NCI-H2029 treated with DMSO at 0.1 percent for 48 hours (cell line): ENCODE measurements at places on chromosomes 16 and 17.

GRCh38 chr17:16072031-16072430 is 72.4 kb downstream of the TTC19 start:
- DNase-seq: no peak

- DNase-seq: no peak
These were observed 78.3 kb downstream of the IRX3 start for GRCh38 chr16:54208237-54208636.

DNA sequence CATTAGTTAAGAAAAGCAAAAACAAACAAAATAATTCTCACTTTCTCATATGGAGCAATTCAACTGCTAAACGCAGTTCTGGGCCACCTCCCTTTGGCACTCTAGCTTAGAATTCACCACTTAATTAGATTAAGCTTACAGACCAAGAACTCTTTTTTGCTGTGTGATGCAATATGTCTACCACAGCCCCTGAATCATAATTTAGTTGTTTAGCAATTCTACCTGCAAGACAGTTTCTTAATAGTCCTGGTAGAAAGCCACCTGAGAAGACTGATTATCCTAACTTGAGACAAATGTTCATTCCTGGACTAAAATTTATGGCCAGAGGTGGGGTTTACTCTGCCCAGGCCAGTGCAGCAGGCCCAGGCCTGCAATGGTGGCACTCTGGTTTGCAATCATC is 205.9 kb downstream of the HS3ST3A1 start:
- no peak for DNase-seq

- DNase-seq: no peak
These were observed 9.6 kb upstream of the APPBP2 start for GRCh38 chr17:60535382-60536279.

- no peak for DNase-seq
These were observed 2.0 kb upstream of the GGNBP2 start for GRCh38 chr17:36542755-36543154.

- DNase-seq: no peak
These were observed 362.6 kb downstream of the CNTNAP4 start for GRCh38 chr16:76639685-76640289.

GRCh38 chr17:2776589-2777241 is 19.5 kb upstream of the RAP1GAP2 start:
- DNase-seq: no peak

DNA sequence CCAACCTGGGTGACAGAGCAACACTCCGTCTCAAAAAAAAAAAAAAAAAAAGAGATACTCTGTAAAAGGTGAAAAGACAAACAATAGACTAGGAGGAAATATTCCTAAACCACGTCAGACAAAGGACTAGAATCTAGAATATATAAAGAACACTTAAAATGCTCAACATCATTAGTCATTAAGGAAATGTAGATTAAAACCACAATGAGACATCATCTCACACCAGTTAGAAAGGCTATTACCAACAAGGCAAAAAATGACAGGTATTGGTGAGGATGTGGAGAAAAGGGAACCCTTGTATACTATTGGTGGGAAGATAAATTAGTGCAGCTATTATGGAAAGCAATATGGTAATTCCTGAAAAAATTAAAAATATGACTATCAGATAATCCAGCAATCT is 903.1 kb upstream of the SOX9 start:
- DNase-seq: no peak

- no peak for DNase-seq
These were observed 3.6 kb upstream of the HS3ST3B1 start for GRCh38 chr17:14297161-14297851.

GRCh38 chr17:9209347-9209746 is 188.0 kb downstream of the NTN1 start:
- DNase-seq: no peak

DNA sequence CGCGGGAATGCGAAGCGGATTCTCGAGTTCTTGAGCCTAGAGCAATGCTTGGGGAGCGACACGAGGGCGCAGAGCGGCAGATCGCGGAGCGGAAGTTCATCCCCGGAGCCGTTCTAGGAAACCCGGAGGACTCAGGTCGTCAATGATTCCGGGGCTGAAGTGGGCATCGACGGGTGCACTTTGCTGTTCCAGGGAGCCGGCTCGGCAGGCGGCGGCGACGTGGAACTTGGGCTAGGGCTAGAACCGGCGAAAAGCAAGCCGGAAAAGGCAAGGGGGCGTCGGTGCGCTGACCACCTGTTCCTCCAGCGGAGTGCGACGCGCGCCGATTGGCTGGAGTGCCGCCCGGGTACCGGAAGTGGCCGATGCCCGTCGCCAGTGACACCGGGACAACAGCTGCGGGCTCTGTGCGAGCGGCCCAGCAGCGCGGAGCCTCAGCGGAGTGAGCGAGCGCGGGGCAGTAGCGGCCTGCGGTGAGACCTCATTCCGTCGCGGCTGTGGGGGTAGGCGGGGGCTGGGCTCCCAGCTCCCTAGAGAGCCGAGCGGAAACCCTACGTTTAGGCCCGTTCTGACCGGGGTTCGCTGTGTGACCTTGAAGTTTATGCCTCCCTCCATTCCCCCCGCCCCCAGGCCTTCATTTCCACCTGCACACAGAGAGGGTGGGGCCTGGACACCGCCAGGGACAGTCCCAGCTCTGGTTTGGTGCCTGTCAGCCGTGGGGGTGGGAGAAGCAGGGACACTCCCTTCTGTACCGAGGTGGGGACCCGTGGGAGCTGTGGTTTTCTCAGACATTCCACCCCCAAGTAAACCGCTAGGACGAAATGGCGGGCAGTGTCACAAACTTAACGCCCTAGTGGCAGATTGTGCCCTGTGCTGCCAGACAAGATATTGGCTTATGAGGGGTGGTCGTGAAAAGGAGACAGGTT is at the start of gene ZFP3:
ZFP3 (plus strand) TSS at position 362 of the 923 bp plus-strand sequence. CDS start 13,038 bp downstream, outside the sequence.
- peak; percentile 39 for DNase-seq

DNA sequence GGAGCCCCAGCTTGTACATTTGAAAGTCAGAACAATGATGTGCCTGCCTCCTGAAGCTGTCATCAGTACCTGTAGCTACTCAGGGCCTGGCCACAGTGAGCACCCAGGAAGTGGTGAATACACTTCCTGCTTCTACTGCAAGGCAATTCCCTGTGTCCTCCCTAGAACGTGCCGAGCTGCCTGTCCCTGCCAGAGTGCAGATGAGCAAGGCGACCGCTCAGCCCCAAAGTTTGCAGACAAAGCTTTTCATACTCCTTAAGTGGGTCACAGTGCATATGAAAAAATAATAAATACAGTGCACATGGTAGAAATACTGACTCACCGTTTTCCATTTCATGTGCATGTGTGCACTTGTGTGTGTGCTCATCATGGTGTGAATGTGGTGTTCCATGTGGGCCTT is 77.3 kb downstream of the MPRIP start:
- DNase-seq: no peak

- DNase-seq: peak; percentile 16
These were observed 79.2 kb upstream of the LGALS9 start for GRCh38 chr17:27551701-27552248.

- DNase-seq: no peak
These were observed 50.3 kb downstream of the GINS3 start for GRCh38 chr16:58442547-58442946.

GRCh38 chr16:88016964-88017363 is 65.7 kb downstream of the BANP start:
- DNase-seq: no peak

GRCh38 chr17:2783310-2784030 is 12.8 kb upstream of the RAP1GAP2 start:
- DNase-seq: no peak

DNA sequence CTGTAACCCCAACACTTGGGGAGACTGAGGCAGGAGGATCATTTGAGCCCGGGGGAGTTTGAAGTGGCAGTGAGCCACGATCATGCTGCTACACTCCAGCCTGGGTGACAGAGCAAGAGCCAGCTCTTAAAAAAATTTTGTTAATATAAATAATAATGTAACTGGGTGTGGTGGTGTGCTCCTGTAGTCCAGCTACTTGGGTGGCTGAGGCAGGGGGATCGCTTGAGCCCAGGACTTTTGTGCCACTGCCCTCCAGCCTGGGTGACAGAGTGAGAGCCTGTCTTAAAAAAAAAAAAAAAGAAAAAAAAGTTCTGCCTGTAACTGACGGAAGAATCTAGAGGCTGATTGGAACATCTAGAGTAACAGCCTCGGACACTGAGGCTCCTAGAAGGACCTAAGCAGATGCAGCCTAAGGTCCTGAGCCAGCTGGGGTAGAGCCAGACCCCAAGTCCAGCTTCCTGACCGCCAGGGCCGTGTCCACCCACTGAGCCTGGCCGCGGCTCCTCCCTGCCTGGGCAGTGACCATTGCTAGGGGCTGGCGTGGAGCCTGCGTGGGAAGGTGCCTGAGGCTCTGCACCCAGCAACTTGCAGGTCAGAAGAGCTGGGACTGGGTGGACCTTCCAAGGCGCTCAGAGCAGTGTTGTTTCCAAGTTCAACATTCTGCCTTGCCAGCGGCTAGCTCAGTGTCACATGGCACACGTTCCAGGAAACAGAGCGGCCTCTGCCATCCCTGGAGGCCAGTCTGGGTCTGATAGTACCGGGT is 209.4 kb upstream of the CIBAR2 start:
- DNase-seq: no peak

DNA sequence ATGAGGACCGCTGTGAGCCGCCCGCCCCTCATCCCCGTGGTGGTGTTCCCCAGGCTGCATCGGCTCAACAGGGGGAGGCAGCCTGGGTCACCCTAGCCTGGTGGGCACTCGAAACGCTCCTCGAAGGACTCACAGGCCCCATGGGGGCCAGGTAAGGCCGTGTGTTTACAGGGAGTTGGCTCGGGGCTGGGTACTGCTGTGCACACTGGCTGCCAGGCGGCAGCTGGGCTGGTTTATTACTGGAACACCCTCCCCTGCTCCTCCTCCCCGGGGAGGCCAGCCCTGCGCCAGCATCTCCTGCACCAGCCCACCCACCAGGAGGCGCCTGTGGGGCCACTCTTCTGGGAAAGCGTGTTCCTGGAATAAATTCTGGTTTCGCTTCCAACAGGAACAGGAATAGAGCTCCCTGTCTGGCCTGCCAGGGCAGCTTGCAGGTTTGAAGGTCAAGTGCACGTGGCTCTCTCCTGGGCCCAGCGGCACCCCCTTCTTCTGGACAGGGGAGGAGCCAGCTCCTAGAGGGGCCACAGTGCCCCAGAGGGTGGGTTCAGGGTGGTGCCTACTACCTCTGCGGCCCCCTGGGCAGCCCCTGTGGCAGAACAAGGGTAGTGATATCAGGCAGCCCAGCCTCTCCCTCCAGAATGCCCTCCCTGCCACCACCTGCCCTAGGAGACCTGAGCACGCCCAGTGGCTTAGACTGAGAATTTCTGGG is 11.3 kb downstream of the MCRIP1 start:
- peak; percentile 31 for DNase-seq

- DNase-seq: no peak
These were observed 191.4 kb downstream of the RGS9 start for GRCh38 chr17:65328567-65328966.

DNA sequence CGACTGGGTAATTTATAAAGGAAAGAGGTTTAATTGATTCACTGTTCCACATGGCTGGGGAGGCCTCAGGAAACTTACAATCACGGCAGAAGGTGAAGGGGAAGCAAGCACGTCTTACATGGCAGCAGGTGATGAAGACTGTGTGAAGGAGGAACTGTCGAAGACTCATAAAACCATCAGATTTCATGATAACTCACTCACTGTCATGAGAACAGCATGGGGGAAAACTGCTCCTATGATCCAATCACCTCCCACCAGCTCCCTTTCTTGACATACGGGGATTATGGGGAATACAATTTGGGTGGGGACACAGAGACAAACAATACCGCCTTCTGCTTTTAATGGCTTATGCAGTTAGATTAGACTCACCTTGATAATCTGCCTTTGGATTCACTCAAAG is 19.4 kb upstream of the IRF8 start:
- no peak for DNase-seq

GRCh38 chr16:53103811-53104210 is 49.0 kb downstream of the CHD9 start:
- DNase-seq: no peak

- DNase-seq: no peak
These were observed 140.2 kb upstream of the CDC42EP4 start for GRCh38 chr17:73452009-73452408.
